ENCODE measurements at places on chromosomes 4 and X.
A peak's percentile ranks its signal among the peaks of the same experiment; 100 is the strongest.

DNA sequence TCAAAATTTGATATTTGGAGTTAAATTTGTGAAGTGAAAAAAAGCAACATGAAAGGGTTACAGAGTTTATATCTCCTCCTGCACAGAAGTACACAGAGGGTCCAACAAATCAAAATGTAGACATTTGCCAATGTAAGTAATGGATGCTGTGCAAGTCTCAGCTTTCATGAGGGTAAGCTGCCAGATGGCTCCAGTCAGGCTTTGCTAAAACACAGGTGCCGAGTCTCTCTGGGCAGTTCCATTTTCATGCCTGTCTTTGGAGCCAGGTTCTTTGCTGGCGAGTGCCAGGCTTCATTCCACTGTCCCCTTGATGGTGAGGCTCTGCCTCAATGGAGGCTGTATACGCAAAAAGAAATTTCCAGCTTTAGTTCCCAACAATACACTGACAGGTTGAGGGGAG lies 27.9 kb downstream of the SLC4A4 start:
- DNase-seq, result no peak

- no peak for DNase-seq
Measured at GRCh38 chr4:37678624-37679023, 7.6 kb downstream of the RELL1 start.

DNA sequence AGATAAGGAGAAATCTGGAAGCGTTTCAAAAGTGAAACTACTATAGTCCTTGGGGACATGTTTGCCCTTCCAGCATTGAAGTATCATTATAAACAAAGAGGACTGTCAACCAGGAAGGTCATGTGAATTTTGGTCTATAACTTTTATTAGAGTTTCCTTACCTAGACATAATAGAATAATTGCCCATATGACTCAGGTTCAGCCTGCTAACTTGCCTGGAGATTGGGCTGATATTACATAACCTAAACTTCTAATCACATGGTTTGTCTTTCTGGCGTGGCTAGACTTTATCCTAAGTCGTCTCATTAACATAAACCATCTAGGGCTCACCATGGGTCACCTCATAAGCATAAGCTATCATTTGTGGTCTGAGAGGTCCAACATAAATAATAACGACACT lies 775.9 kb downstream of the CENPC start:
- no peak for DNase-seq

GRCh38 chr4:54005475-54005874 lies 58.9 kb downstream of the CHIC2 start:
- DNase-seq, result peak; percentile 19

- no peak for DNase-seq
Measured at GRCh38 chrX:115968436-115969252, 201.9 kb upstream of the AGTR2 start.

DNA sequence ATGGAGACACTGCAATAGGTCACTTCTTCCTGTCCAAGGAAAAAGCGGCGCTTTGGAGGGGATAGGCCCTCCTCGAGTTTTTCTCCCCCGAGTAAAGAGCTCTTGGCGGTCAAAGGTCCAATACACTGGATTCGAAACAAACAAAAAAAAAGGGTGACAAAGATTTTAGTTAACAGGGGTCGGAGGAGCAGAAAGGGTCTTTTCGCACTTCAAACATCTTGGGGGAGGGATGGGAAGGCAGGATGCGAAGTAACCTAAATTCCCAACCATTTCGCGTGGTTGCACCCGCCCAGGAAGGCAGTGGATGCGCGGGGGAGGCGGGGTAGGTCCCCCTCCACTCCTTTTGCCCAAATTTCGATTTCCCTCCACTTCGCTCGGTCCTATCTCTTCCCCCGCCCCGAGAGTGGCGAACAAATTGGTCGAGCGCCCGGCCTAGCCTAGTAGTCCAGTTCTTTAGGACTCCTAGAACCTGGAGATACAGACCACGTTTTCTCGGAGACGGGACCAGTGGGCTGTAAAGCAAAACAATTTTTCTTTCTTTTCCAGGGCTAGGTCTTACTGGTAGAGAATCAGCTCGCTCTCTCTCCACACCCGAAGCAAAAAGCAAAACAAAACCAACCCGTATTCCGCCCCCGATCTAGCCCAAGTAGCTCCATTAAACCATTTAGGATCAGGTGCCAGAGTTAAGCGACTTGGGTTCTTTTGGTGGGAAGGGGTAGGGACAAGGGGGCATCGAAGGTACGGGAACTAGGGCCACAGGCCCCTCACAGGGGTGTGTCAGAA lies 2.0 kb upstream of the STAG2 start:
- no peak for DNase-seq

GRCh38 chrX:118152721-118153120 lies 36.1 kb upstream of the KLHL13 start:
- DNase-seq, result no peak

DNA sequence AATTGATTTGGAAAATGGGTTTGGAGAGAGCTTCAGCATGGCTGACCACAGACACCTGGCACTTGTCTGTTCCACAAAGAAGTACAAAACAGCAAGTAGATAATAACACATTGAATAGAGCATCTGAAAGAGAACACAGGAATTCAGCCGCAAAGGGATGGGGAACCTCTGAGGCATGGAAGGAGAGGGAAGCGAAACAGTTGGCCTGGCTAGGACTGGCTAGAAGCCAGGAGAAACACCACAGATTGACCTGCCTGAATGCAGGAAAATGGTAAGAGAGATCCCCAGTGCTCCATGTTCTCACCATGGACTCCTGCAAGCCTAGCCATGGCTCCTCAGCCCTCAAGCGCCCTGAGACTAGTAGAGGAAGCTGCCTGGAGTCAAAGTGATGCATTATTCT lies 169.7 kb upstream of the SH3RF1 start:
- DNase-seq, result no peak

DNA sequence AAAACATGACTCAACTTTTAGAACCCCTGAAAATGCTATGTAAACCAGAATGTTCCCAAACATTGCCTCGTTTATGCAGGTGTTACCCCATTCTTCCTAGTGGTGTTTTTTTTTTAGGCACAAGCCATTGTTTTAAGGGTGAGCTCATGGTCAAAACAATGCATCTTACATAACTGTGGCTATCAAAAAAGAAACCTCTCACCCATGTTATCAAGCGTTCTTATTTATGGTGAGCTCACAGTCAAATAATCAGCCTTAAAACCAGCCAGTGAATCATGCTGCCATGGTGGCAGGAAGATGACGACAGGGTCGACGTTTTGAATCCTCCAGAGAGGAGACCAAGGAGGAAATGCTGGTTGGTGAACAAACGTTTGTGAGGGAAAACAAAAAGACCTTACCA lies 195.2 kb downstream of the KDR start:
- peak; percentile 56 for DNase-seq

DNA sequence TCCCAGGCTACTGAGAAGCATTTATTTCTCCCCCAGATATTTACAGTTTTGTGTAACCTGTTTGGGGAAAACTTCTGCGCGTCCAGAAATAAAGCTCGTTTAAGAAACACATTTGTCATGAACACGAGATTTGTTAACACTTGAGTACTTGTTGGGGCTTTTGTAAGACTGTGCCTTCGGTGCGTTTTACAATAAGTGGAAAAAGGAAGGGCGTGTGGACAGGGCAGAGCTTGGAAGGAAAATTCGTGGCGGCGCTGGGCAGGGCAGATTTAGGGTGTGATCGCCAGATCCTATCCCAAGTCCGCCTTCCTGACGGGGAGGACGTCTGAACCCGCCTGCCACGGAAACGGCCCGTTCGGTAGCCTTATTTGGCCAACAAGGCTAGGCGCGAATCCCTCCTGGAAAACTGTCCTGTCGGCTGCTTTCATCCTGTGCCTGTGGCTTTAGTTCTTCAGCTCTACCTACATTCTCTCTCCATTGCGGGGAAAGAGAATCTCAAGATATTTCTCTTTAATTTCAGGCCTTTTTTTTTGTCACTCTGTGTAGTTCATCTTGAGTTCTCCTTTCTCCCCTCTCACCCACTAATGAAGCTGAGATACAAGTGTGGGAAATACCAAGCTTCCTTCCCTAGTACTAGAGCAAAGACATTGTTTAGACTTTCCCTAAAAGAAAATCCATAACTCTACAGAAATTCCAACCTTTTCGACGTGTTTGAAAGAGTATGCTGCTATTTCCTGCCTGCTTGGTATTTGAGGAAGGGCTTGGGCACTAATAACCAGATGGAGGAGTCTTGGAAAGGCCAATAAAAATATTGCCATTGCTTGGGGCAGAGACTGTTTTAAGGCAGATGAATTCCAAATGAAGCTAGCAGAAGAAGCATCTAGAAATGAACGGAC lies 982 bp downstream of the PDLIM5 start:
- peak; percentile 82 for DNase-seq

GRCh38 chr4:79495447-79495846 lies 87.4 kb upstream of the GK2 start:
- no peak for DNase-seq

DNA sequence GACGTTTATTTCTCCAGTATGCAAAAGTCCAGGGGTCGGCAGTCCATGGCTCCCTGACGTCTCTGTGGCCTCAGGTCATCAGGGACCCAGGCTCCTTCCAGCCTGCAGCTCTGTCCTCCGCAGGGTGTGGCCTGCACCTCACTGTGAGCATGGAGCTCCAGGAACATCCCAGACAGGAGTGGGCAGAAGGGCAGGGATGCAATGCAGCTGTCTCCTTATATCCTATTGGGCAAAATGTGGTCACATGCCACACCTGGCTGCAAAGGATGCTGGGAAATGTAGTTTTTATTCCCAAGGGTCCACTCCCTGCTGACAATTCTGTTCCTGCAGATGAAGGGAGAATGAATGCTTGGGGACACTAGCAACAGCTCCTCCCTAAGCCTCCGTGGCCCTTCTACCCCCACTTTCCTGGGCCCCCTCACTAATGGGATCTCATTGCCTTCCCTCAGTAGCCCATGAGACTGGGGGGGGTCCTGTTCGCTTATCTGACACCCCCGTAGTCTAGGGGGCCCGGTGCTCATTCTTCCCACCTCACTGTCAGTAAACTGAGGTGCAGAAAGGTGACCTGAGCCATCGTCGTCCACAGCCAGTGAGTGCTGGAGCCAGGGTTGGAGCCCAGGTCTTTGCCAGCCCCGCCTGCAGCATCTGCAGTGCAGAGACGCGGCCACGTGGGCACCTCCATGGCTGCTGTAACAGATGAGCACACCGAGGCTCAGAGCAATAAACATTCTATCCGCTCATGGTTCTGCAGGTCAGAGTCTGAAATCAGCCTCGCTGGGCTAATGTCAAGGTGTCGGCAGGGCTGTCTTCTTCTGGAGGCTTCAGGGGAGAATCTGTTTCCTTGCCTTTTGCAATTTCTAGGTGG lies 5.9 kb upstream of the GRPEL1 start:
- DNase-seq, result peak; percentile 64

- DNase-seq, result no peak
Measured at GRCh38 chrX:670645-671044, 40.1 kb downstream of the SHOX start.

- no peak for DNase-seq
Measured at GRCh38 chrX:295136-295535, 14.0 kb downstream of the PLCXD1 start.

DNA sequence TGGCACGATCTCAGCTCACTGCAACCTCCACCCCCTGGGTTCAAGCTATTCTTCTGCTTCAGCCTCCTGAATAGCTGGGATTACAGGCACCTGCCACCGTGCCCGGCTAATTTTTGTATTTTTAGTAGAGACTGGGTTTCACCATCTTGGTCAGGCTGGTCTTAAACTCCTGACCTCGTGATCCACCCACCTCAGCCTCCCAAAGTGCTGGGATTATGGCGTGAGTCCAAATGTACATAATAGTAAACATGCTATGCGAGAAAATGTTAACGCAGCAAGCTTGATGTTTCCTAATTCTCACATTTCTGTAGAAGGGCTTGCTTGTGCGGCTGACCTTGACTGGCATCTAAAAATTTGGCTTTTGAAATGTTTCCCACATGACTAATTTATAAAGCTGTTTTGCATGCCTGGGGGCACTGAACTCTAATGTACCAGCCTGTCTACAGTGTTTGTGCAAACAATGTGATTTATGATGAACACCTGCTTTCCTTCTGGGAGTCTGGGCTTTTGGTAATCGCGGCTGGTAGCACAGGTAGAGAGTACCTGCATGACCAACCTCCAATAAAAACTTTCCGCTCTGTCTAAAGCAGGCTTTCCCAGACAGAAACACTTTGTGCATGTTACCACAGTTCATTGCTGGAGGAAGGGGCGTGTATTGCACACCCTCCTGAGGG lies 216.8 kb downstream of the IL15 start:
- DNase-seq, result no peak

GRCh38 chrX:128518508-128518907 lies 466.3 kb upstream of the ACTRT1 start:
- no peak for DNase-seq
